Endothelial cell (in vitro differentiated cells): ENCODE measurements at places on chromosomes 6 and 20.

- no peaks in the 10 kb centered on the region for H3K27me3 ChIP-seq
- H3K4me3 ChIP-seq: no peak overlapping the region
- no peak for DNase-seq
- no peaks in the 10 kb centered on the region for H3K36me3 ChIP-seq
- no peak overlapping the region for H3K27ac ChIP-seq
- H3K4me1 ChIP-seq: peaks cover 15% of the 10 kb centered on the region
These were observed 1.5 kb upstream of the ERVFRD-1 start for GRCh38 chr6:11113038-11113437.

DNA sequence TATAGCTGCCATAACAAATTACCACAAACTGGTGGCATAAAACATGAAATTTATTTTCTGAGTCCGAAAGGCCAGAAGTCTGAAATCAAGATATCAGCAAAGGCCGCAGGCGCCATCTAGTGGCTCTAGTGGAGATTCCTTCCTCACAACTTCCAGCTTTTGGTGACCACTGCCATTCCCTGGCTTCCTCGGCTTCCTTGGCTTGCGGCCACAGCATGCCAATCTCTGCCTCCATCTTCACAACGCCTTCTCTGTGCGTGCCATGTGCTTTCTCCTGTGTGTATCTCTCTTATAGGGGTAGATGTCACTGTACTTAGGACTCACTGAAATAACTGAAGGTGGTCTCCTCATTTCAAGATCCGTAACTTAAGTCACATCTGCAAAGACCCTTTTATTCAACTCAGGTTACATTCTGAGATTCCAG lies 5.4 kb upstream of the PLAGL1 start:
- peaks cover 11% of the 10 kb centered on the region for H3K4me1 ChIP-seq
- H3K27me3 ChIP-seq: peaks cover 7% of the 10 kb centered on the region
- no peaks in the 10 kb centered on the region for H3K36me3 ChIP-seq
- H3K27ac ChIP-seq: no peak overlapping the region
- peak; percentile 76 for DNase-seq

DNA sequence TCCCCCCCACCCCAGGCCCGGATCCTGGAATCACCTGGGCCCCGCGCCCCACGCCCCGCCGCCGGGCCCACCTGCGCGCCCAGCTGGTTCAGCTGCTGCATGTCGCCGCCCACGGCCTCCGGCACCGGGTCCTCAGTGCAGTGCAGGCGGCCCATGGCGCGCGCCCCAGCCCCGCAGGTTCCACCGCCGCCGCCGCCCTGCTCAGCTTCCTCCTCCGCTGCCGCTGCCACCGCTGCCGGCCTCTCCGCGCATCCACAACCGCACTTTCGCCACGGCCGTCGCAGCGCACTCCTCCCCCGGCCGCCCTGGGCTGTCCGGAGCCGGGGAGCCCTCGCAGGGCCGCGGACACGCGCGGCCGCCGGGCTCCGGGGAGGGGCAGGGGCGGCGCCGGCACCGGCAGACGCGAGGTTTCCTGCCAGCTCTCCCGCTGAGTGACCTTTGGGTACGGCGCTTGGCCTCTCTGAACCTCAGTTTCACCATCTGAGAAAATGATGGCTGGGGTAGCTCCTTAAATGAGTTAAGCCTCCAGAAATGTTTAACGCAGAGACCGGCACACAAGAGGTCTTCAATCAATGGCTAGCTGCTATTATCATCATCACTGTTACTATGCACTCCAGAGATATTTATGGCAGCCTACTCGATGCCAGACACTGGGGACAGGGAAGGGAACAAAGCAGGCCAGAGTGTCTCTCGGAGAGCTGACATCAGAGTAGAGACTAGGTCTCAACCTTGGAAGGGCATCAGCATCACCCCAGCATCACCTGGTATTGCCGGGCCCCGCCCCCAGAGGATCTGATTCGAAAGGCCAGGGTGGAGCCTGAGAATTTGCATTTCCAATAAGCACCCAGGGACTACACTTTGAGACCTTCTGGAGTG lies at the start of gene COMMD7:
TSS of gene COMMD7 (minus strand) at position 231 of the 876 bp plus-strand sequence. CDS start at position 155, 76 bp downstream.
- no peaks in the 10 kb centered on the region for H3K36me3 ChIP-seq
- H3K27ac ChIP-seq: peak within 1 kb of the TSS; percentile 74
- H3K4me3 ChIP-seq: peak within 1 kb of the TSS; percentile 98
- DNase-seq: peak; percentile 64
- H3K4me1 ChIP-seq: peaks cover 9% of the 10 kb centered on the region

DNA sequence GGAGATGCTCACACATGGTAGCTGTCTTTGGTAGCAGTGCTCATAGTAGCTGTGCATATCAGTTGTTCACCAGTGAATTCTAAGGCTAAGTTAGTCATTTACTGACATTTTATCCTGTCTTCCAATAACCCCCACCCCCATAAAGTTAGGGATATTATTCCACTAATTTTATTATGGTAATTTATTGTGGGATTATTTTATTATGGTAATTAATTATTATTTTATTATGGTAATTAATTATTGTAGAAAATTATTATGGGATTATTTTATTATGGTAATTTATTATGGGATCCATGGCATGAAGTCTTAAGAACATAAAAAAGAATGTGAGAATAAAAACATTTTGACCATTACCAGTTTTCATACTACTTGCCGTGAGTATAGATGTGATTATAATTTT lies 406.5 kb downstream of the LAMA2 start:
- no peak overlapping the region for H3K4me3 ChIP-seq
- H3K27me3 ChIP-seq: peaks cover 2% of the 10 kb centered on the region
